Activated CD4-positive, alpha-beta T cell treated with anti-CD3 and anti-CD28 coated beads for 36 hours (primary cell): ENCODE measurements at places on chromosomes 7 and 10. TPM values are rescaled to one million over a fixed set of nuclear protein-coding genes. Genes with fewer than 3 reads are reported as not detected.

Gene TMEM178B
- total RNA-seq: 0.23 TPM

Gene BLVRA
- 31.2 TPM for total RNA-seq

Gene CPA2
- total RNA-seq: 0.18 TPM

Gene LIPN
- not detected for total RNA-seq

Gene NANOS1
- total RNA-seq: 0.09 TPM

Gene CHCHD3
- total RNA-seq: 71.9 TPM

Gene MYH16
- total RNA-seq: not detected

Gene ZNF503
- total RNA-seq: 0.46 TPM

Gene BMPER
- not detected for total RNA-seq

Gene AKR1E2
- 13.4 TPM for total RNA-seq

GRCh38 chr7:68414631-68415425 is 1183.4 kb upstream of the AUTS2 start:
- no peaks in the 10 kb centered on the region for H3K27me3 ChIP-seq
- no peaks in the 10 kb centered on the region for H3K36me3 ChIP-seq
- no peaks in the 10 kb centered on the region for H3K4me1 ChIP-seq
- DNase-seq: no peak

DNA sequence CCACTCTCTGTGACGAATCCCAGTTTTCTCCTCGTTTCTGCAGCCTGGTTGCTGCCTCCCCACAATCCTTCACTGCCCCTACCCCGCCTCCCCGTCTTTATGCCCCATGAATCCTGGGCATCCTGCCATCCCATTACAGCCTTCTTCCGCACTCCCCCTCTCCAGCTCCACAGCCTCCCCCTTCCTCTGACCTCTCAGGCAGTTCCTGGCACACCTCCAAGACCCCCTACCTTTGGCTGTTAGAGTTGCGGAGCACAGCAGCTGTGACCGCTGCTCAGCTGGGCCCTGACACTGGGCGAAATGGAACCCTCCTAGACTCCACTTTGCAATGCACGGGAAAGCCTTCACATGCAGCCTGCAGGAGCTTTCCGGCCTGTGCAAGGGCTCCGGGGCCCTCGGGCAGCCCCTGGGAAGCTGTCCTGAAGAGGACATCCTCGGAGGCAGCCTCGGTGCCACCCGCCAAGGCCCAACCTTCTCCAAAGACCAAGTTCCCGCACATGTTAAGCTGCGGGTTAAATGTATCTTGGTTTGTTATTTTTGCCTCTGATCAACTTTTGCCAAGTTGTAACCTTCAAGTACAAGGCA is 400.7 kb upstream of the MKI67 start:
- H3K36me3 ChIP-seq: no peaks in the 10 kb centered on the region
- no peak overlapping the region for H3K4me3 ChIP-seq
- no peak for DNase-seq
- peaks cover 4% of the 10 kb centered on the region for H3K27me3 ChIP-seq
- H3K27ac ChIP-seq: no peak overlapping the region

DNA sequence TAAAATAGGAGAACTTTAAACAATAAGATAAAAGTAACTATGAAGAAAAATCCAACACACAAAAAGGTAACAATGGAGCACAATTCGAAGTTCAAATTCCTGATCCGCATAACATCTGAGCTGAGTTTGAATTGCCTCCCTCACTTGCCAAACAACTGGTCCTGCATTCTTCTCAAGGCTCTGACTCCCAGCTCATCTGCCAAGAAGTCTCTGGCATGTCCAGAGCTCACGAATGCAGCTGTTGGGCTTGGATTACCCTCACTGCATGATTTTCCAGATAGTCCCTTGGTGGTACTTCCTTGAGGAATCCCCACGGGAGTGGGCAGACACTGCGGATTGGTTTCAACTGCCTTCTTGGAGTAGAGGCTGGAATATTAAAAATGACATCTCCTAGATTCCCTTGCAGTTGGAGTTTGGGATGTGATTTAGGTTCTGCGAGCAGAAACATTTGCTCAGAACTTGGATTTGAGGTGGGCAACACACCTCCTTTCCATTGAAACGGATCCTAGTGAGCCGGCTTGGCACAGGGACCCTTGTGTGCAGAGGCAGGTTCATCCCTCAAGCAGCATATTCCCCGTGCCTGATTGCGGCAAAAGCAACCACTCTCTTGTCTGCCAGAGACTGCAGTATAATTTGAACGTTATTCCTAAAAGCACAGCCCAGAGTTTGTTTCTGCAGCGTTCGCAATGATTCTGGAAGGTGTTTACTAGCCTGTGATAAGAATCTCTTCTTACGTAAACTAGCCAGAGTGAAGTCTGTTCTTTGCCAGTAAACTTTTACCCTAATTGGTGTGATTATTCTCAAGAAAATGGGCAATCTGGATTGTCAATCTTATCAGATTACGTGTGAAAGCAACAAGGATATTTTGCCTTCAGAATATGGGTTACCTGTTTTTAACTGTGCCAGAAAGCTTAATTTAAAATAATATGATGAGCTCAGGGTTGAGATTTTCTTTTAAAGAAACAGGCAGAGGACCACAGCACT is 23.4 kb upstream of the PRKCQ start:
- H3K4me1 ChIP-seq: peaks cover 68% of the 10 kb centered on the region
- no peaks in the 10 kb centered on the region for H3K27me3 ChIP-seq
- DNase-seq: no peak
- H3K27ac ChIP-seq: no peak overlapping the region
- no peak overlapping the region for H3K4me3 ChIP-seq

- no peak for DNase-seq
- no peak overlapping the region for H3K4me3 ChIP-seq
- H3K27ac ChIP-seq: no peak overlapping the region
- H3K4me1 ChIP-seq: no peaks in the 10 kb centered on the region
- no peaks in the 10 kb centered on the region for H3K36me3 ChIP-seq
- no peaks in the 10 kb centered on the region for H3K27me3 ChIP-seq
Measured at GRCh38 chr10:82922046-82922445, 1047.1 kb downstream of the NRG3 start.

- no peaks in the 10 kb centered on the region for H3K27me3 ChIP-seq
- no peak overlapping the region for H3K27ac ChIP-seq
- no peak overlapping the region for H3K4me3 ChIP-seq
- H3K36me3 ChIP-seq: no peaks in the 10 kb centered on the region
- DNase-seq: no peak
- no peaks in the 10 kb centered on the region for H3K4me1 ChIP-seq
Measured at GRCh38 chr10:106958589-106959361, 205.7 kb downstream of the SORCS1 start.

DNA sequence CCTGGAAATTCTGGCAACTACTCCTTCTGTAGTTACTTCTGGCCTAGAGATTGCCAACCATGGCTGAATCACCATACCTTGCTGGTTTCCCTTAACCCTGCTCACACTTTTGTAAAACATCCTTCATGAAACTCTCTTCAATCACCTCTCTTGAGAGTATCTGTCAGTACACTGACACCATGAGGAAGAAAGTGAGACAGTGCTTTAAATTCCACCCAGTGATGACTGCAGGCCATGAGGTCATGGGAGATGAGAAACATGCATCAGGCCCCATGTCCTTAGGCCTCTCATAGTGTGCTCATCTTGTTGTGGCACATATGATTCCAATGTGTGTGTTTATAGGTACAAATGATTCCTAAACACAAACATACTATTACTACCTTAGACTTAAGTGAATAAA is 24.6 kb upstream of the NAMPT start:
- peaks cover 2% of the 10 kb centered on the region for H3K36me3 ChIP-seq
- peak; percentile 63 for DNase-seq
- no peak overlapping the region for H3K4me3 ChIP-seq
- peaks cover 17% of the 10 kb centered on the region for H3K27me3 ChIP-seq

DNA sequence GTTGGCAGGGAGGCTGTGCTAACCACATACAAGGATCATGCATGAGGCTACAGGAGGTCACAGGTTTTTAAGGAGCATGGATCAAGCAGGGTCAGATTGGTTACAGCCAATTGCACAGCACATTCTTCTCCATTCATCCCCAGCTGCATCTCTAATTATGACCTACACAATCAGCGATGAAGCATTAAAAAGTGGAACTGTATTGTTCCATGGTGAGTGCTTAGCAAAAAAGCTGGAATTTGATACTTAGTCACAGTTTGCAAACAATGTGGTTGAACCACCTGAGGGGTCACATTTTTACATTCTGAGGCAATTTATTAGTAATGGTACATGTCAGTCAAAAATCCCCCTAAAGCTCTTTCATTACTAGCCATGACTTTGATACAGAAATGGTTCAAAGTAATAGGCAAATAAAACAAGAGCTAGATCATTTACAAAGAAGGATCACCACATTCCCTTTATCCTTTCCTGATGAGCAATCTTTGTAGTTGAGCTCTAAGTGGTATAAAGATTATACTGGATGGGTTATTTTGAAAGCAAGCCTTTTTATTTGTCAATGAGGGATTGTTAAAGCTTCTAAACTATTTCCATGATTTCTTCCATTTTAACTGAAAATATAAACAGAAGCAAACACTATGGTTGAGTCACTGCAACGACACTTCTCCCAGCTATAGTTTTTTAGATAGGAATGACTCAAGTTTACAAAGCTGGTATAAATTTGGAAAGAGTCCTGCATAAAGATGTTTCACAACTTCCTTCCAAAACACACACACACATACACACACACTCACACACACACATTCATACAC is 217.8 kb upstream of the SEMA3A start:
- no peaks in the 10 kb centered on the region for H3K36me3 ChIP-seq
- DNase-seq: no peak
- no peaks in the 10 kb centered on the region for H3K4me1 ChIP-seq
- no peak overlapping the region for H3K4me3 ChIP-seq
- no peak overlapping the region for H3K27ac ChIP-seq

- H3K36me3 ChIP-seq: no peaks in the 10 kb centered on the region
- peaks cover 31% of the 10 kb centered on the region for H3K4me1 ChIP-seq
- DNase-seq: peak; percentile 77
- H3K4me3 ChIP-seq: peak overlapping the region; percentile 78
- no peaks in the 10 kb centered on the region for H3K27me3 ChIP-seq
Measured at GRCh38 chr10:103772096-103772845, 83.1 kb downstream of the SH3PXD2A start.

DNA sequence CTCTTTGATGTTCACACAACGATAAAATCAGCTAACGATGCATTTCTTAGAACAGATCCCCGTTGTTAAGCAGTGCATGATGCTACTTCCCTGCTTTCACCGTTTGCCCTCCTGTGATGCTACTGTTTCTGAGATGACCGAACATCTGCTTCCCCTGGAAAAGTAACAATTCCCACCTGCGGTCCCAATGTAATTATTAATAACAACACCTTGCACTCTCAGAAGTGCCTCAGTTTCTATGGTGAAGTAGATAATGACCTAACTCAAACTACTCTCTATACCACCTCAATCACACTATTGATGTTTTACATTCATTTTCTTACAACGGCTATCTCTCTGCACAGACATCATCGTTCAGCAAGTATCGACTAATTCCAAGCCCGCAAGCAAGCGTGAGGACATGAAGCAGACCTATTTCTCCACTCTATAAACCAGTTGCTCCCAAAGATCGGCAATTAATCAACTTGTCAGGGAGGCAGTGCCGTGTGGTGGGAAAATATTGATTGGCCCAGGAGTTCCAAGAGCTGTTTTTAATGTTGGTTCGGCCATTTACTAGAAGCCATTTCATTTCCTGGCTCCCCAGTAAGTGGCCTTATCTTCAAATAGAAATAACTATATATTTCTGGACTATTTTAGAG is 42.7 kb downstream of the FAM107B start:
- no peak overlapping the region for H3K4me3 ChIP-seq
- no peak for DNase-seq
- no peaks in the 10 kb centered on the region for H3K27me3 ChIP-seq
- no peak overlapping the region for H3K27ac ChIP-seq

- no peak overlapping the region for H3K4me3 ChIP-seq
- peaks cover 7% of the 10 kb centered on the region for H3K4me1 ChIP-seq
- no peaks in the 10 kb centered on the region for H3K27me3 ChIP-seq
- H3K36me3 ChIP-seq: no peaks in the 10 kb centered on the region
- DNase-seq: no peak
Measured at GRCh38 chr10:21953585-21954057, 49.9 kb downstream of the DNAJC1 start.

DNA sequence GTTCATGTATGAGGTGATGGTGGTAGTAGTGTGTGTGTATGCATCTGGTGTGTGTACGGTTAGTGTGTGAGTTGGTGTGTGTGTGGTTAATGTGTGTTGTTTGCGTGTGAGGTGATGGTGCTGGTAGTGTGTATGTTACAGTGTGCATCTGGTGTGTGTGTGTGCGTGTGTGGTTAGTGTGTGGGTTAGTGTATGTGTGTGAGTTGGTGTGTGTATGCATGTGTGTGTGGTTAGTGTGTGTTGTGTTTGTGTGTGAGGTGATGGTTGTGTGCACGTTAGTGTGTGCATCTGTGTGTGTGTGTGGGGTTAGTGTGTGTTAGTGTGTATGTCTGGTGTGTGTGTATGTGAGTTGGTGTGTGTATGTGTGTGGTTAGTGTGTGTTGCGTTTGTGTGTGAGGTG is 153.0 kb downstream of the ACTR3B start:
- no peaks in the 10 kb centered on the region for H3K36me3 ChIP-seq
- no peaks in the 10 kb centered on the region for H3K27me3 ChIP-seq
- no peak overlapping the region for H3K4me3 ChIP-seq
- no peak overlapping the region for H3K27ac ChIP-seq

DNA sequence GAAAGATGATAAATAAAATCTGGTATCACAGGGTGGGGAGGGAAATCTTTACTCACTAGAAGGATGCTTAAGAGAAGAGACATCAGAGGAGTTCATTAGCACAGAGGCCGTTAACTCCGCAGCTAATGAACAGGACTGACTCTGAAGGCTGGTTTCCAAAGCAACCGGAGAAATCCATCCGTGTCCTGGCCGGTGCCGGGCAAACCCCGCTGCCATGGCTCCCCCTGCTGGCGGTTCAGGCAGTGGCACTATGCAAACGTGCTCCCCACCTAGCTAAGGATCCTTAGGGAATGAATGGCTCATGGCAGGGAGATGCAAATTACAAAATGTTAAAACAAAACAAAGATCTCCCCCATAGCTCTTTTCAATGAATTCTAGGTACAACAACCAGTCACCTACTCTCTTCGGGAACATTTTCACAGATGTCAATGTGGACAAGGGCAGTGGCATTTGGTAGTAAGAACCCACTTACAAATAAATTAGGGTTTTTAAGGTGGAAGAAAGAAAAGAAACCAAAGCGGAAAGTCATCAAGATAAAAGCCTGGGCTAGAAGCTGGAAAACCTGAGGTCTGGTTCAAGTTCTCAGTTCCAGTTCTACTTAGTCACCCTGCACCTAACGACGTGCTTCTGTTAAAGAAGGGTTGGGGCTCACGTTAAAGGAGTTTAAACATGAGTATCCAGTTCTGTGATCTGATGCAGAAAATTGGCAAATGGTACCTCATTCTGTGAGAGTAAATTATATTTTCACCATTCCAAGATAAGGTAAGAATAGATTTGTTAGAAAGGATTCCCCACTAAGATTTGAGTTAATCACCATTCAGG is 138.2 kb downstream of the SVIL start:
- H3K27ac ChIP-seq: no peak overlapping the region
- H3K36me3 ChIP-seq: peaks cover 11% of the 10 kb centered on the region
- DNase-seq: peak; percentile 83
- H3K4me3 ChIP-seq: no peak overlapping the region
